ENCODE measurements at places on chromosomes 12 and 14. TPM values are rescaled to one million over a fixed set of nuclear protein-coding genes. Genes with fewer than 3 reads are reported as not detected.

RNASE2 gene
- not detected for total RNA-seq

NANOG gene
- total RNA-seq = not detected

POTEG gene
- not detected for total RNA-seq

C12orf60 gene
- 0.64 TPM for total RNA-seq

ACRBP gene
- total RNA-seq = 5.4 TPM

SMCO3 gene
- total RNA-seq = not detected

COX8C gene
- not detected for total RNA-seq

CYP27B1 gene
- total RNA-seq = 2.5 TPM

FSCB gene
- not detected for total RNA-seq

DPF3 gene
- 4.3 TPM for total RNA-seq

VRK1 gene
- total RNA-seq = 30.2 TPM

FOXN4 gene
- total RNA-seq = not detected

FKBP3 gene
- total RNA-seq = 58.3 TPM

TMEM229B gene
- 3.3 TPM for total RNA-seq

GPRC5D gene
- 0.44 TPM for total RNA-seq

DCAF4 gene
- 33.9 TPM for total RNA-seq

ITPK1 gene
- 50.4 TPM for total RNA-seq

RNASE7 gene
- total RNA-seq = not detected

OR6C76 gene
- total RNA-seq = not detected

ATN1 gene
- total RNA-seq = 42.8 TPM

GPR137C gene
- total RNA-seq = 0.05 TPM

NGB gene
- total RNA-seq = not detected

USP44 gene
- total RNA-seq = 5.4 TPM

EML1 gene
- not detected for total RNA-seq

RIMBP2 gene
- total RNA-seq = not detected

TAS2R8 gene
- not detected for total RNA-seq

SDSL gene
- 0.20 TPM for total RNA-seq

FOXG1 gene
- total RNA-seq = not detected

SIX1 gene
- total RNA-seq = not detected

PNMA1 gene
- 22.2 TPM for total RNA-seq

TBX3 gene
- not detected for total RNA-seq

HOXC12 gene
- not detected for total RNA-seq

KLC1 gene
- 153 TPM for total RNA-seq

DEGS2 gene
- total RNA-seq = 1.3 TPM

AKAP6 gene
- total RNA-seq = 0.53 TPM

SLC25A21 gene
- total RNA-seq = not detected

FAM90A1 gene
- total RNA-seq = not detected

TUNAR gene
- 0.40 TPM for total RNA-seq

CMA1 gene
- not detected for total RNA-seq

EXOC3L4 gene
- not detected for total RNA-seq

LALBA gene
- total RNA-seq = not detected

SIX4 gene
- not detected for total RNA-seq

TEX52 gene
- not detected for total RNA-seq

KCNH5 gene
- total RNA-seq = not detected

NPAS3 gene
- total RNA-seq = not detected

L2HGDH gene
- 4.3 TPM for total RNA-seq

DHRS2 gene
- total RNA-seq = not detected

FLRT2 gene
- total RNA-seq = not detected

ARHGEF40 gene
- total RNA-seq = 1.4 TPM

TAS2R30 gene
- total RNA-seq = 3.4 TPM

RIN3 gene
- 61.3 TPM for total RNA-seq

All from activated B cell treated with CpG ODN at 0.5 μM for 24 hours (primary cell).